ENCODE measurements at places on chromosomes 12 and 14.

GRCh38 chr12:29207120-29207519 is 58.0 kb downstream of the FAR2 start:
- DNase-seq = no peak

DNA sequence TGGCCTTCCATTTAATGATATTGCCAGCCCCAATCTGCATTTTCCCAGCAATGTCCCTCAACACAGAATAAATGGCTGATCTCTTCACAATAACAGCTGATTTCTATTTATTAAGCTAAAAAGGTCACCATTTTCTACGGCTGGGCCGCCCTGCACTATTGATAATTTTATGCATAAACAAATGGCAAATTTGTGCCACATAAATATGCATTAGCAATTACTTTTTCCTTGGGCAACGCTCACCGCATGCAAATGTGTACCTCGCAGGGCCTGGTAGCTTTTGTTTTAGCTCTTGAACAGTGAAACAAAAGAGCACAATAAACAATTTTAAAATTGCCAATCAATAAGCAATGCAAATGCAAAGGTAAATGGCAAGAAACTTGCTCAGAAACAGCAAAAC is 331.9 kb upstream of the SOX5 start:
- DNase-seq = no peak

DNA sequence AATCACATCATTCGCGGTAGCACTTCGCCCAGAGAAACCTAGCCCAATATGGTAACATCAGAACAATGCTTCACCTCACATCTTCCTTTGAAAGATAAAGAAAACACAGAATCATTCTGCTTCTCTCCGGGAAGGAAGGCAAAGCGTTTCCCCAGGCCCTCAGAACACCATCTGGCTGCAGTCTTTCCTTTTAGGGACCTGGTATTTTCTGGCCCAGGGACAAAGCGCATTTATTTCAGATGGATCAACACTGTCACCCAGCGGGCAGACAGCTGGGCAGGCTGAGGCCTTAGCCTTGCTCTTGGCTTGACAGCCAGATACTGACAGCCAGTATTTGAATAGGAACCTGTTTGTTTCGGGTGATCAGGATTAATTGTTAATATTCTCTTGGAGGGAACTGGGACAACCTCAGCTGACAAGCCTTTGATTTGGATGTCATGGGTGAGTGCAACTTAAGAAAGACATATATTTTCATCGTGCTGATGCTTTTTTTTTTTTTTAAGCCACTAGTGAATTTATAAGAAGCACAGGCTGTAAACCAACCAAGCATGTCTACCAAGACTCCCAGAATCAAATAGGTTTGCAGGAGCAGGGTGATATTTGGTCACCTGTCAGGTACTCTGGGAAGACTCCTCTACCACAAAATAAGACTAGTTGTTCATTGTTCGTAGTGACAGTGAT is 118.9 kb downstream of the VEZT start:
- DNase-seq = no peak

DNA sequence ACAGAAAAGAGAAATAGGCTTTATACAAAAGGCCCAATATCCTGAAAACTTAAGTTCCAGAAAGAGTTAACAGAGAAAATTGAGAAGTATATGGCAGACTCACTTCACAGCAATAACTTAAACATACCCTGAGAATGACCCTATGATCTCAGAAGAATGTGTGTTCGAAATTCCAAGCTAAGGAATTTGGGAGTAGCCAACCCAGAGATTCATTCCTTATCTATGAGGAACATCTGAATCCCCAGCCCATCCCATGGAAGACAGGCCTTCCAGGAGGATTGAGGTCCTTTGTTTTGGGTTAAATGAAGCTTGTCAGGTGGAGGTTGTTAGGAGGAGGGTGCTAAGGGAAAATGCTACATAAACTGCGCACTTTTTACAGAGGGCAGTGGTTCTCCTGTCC is 7.5 kb upstream of the SAV1 start:
- DNase-seq = no peak

Measured in stimulated activated naive CD8-positive, alpha-beta T cell treated with anti-CD3 and anti-CD28 coated beads, Interleukin-15, Interleukin-2, amounts not matched to agents 100 U/mL and 50 U/mL, for 24 hours (primary cell).